ENCODE measurements at places on chromosomes 5 and 9.

DNA sequence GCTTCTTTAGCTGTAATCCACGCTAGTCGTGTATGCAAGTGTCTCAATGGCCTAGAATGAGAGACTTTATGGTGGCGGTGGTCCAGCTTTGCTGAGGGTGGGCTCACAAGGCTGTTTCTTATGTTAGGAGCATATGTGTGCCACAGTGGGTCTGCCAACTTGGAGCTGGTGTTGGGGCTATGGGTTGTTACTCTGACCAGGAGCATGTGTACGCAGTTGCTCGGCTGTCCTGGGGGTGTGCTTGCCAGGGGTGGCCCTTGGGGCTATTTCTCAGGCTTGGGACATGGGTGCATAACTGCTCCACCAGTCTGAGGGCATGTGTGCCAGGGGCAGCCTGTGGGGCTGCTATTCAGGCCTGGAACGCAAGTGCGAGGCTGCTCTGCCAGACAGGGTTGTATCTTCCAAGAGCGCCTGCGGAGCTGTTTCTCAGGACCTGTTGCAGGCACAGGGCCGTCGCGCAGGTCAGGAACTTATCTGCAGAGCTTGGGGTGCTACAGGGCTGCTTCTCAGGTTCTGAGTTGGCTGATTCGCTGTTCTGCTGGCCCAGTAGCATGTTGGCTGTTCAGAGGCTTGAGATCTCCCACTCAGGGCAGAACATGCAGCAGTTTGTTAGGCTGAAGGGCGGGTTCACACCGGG lies 187.9 kb upstream of the TLX3 start:
- no peak for DNase-seq

DNA sequence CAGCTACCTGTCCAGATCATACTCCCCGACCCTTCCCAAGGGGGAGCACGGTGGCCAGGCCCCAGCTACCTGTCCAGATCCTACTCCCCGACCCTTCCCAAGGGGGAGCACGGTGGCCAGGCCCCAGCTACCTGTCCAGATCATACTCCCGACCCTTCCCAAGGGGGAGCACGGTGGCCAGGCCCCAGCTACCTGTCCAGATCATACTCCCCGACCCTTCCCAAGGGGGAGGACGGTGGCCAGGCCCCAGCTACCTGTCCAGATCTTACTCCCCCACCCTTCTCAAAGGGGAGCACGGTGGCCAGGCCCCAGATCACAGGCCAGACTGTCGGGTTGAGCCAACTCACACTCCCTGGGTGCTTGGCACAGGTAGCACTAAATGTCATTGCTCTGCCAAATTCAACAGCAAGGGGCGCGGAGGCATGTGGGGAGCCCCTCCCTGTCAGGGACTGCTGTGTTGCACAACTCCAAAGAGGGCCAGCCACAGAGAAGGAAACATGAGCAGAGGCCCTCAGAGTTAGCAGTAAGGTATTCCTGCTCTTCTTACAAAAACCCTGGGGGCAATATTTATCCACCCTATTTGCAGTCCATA lies 136.9 kb downstream of the OLFM1 start:
- DNase-seq = no peak

- DNase-seq = no peak
Observed at GRCh38 chr5:1278656-1279442, 16.0 kb downstream of the TERT start.

DNA sequence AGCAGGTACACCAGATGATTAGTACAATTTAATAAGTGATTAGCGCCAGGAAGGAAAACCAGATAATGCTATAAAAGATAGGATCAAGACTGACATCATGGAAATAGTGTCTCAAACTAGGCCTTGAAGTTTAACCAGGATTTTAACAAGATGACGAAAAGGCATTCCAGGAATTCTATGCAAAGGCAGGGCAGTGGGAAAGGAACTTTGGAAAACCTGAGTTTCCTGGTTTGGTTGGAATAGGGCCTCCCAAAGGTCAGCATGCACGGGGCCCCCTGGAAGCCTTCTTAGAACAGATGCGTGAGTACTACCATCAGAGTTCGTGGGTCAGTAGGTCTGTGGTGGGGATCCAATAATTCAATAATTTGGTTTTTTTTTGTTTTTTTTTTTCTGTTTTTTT lies 935.2 kb upstream of the DMAC1 start:
- DNase-seq = no peak

DNA sequence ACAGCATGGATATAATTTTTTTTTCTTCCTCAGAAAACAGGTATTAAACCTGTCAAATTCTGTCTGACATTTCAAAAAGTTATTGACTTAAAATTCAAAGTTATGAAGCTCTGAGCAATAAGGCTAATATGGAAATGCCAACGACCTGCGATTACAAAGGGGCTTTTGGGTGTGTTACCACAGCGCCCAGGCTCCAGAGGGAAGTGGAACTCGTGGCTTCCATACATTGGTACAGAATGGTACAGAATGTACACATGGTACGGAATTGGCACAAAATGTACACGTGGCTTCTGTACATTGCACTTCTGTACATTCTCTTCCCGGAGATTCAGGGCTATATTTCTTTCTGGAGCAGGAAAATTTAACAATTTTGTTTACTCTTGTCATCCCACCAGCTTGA lies 225.1 kb upstream of the TBCA start:
- DNase-seq = no peak

- no peak for DNase-seq
Observed at GRCh38 chr9:76898786-76899185, 7.1 kb downstream of the PRUNE2 start.
